ENCODE measurements at places on chromosomes 1 and 21.

DNA sequence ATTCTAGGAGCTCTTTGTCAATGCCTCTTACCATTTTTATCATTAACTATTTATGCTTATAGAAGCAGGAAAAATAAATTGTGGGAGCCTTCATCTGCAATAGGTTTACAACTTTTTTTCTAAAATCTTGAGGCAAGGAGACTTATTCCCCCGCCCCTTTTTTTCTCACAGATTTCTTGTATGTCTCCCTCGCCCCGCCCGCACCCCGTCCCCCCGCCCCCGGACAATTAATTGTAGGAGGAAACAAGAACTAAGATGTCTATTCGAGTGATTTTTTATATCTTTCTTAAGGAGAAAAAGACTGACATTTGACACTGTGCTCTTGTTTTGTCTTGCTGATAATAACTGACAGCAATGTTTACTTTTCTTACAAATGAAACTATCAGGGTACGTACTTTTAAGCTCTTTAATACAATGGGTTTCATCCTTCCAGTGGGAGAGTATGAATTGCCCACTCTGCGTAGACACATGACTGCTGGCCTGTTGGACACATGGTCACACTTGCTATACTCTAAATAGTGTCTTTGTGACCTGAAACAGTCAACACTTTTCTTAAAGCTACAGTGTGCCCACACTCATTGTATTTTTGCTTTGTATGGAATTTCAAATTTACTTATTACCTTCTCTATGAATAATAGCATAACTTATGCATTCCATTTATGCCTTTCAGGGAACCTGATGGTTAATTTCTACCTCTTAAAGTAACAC, 1.5 kb upstream of the IVNS1ABP start:
- no peak for DNase-seq

- DNase-seq, result no peak
Observed at GRCh38 chr1:53999920-54000319, 18.1 kb downstream of the LDLRAD1 start.

- no peak for DNase-seq
Observed at GRCh38 chr1:88302843-88303486, 381.1 kb upstream of the PKN2 start.

DNA sequence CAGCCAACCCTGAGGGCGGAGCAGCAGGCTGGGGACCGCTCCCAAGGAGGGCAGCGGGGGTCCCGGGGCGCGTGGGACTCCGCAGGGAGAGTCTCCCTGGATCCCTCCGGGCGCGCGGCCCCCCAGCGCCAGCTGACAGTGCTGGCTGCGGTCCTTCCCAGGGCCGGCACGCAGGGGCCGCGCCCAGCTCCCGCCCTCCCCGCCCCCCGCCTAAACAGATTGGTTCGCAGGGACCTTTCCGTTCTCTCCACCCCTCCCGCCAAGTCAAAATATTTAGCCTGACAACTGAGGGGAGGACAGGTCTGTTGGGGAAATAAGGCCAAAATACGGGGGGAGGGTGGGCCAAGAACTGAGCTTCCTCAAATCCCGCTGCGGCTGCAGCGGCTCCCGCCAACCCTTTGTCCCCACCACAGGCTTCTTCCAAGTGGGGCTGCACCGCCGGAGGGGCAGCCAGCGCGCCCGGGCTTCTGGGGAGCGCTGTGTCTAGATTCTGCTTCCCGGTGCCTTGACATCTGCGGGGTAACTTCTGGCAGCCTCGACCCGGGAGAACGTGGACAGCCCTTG, at the start of gene INSRR:
TSS of gene INSRR (minus strand) at position 159 of the 564 bp plus-strand sequence. CDS start 496 bp downstream, outside the sequence.
- no peak for DNase-seq

GRCh38 chr1:38014171-38014570, 1.6 kb downstream of the UTP11 start:
- no peak for DNase-seq

DNA sequence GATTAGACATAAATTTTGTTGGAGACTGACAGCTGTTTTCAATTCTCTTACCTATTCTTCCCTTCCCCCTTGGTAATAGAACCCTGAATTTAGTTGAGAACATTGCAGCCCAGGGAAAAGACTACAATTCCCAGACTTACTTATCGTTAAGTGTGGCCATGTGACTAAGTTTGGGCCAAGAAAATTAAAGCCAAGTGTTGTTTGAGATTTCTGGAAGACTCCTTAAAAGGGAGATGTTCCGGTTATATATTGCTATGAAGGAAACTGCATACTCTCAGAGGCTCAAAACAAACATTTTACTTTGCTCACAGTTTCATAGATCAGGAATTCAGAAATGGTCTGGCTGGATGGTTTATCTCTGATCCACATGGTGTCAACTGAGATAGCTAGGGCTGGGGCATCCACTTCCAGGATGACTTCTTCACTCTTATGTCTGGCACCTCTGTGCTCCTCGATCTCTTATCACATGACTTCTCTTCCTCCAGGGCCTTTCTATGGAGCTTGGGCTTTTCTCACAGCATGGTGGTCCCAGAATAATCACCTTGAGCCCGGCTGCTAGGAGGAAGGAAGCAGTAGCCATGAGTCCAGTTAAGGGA, 22.4 kb upstream of the CD34 start:
- DNase-seq, result no peak

DNA sequence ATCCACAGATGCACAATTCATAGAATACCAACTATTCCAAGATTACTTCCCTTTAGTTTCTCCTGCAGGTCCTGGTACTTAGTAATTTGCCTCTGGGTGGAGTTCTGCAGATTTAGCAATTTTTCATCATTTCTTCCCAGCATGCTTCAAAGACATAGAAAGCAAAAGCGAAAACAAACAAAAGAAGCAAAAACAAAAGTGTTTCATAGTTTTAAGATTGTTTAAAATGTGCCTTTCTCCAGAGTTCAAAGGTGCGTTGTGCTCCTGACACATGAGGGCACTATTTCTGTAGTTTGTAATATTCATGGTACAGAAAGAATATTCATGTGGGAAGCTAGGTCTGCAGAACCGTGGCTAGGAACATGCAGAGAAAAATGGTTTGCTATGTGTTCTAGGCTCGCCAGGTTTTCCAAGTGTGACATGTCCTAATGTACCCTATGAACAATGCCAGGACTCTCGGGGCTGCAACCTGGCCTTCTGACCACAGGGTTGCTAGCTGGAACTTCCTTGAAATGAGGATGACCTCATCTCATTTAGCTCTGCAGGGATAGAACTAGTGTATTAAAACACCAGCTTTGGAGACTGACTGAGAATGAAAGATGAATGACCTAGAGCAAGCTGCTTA, 30.0 kb upstream of the RCSD1 start:
- peak; percentile 16 for DNase-seq

- no peak for DNase-seq
Observed at GRCh38 chr1:163093579-163093978, 24.4 kb downstream of the RGS4 start.

GRCh38 chr1:206032380-206033140, 8.9 kb upstream of the CTSE start:
- no peak for DNase-seq

DNA sequence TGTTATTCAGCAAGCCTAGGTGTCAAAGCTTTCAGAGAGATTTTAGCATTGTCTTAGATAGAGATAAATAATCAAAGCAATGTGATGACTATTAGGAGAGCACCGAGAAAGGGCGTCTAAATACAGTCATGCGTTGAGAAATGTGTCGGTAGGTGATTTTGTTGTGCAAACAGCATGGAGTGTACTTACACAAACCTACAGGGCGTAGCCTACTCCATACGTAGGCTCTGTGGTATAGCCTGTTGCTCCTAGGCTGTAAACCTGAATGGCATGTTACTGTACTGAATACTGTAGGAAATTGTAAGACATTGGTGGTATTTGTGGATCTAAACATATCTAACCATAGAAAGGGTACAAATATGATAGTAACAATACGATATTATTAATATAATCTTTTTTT, 31.8 kb downstream of the KIF1B start:
- DNase-seq, result no peak

DNA sequence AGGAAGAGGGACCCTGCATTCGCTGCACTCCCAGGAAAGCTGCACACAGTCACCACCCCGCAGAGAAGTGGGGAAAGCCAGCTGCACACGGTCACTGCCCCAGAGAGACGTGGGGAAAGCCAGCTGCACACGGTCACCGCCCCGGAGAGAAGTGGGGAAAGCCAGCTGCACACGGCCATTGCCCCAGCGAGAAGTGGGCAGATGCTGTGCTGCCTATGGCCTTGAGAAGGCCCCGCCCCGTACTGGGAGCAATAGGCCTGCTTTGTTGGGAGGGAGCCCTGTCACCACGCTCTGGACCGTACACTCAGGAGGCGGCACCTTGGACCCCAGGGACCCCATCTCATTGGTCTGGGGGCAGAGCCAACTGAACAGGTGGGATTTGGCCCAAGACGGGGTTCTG, 4.3 kb upstream of the GPR153 start:
- DNase-seq, result no peak

- no peak for DNase-seq
Observed at GRCh38 chr1:42008264-42008663, 89.5 kb upstream of the HIVEP3 start.

DNA sequence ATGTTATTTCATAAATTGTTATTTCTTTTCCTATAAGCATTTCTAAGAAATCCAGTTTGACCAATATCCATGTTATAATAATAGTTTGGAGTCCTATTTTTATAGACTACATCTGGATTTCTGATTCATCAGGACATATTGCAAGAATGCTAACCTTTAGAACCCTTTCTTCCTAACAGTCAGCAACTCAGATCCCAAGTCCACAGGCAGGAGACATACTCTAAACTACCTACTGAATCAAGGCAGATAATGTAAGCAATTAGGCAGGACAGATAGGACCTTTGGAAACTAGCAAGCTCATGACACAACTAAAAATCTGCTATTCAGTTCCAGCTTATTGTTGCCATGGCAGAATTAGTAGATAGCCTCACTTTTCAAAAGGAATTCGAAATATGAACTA, 104.1 kb downstream of the DENND1B start:
- no peak for DNase-seq

DNA sequence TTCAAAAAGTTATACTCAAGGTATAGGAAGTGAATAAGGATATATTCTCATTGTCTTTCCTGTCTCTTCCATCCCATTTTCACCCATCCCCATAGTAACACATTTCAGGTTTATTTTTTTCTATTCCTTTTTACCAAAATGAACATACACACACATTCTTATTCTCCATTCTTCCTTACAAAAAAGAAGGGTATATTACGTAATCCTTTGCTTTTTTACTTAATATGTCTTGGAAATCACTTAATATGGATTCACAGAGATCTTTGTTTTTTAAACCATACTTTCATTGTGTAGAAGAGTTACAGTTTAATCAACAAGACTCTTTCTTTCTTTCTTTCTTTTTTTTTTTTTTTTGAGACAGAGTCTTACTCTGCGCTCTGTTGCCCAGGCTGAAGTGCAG, 128.2 kb upstream of the BMP8A start:
- DNase-seq, result no peak

- no peak for DNase-seq
Observed at GRCh38 chr1:210415846-210416448, 87.2 kb downstream of the HHAT start.

GRCh38 chr1:32818804-32819541, 1.5 kb downstream of the S100PBP start:
- no peak for DNase-seq

DNA sequence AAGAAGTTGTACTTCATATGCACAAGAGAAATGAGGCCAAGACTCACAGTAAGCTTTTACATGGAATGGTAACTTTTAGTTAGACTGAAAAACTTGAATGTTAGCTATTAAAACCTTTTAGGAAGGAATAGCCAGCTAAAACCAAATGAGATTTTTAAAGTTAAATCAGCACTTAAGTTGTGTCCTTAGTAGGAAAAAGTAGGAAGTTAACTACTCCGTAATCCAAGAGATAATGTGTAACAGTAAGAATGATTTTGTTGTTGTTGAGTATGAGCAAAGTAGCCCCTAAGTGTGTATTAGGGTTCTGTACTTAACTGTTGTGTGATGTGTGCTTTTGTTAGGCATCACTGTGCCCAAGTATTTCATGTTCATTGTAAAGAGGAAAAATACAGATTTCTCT, 13.2 kb downstream of the TARDBP start:
- no peak for DNase-seq

DNA sequence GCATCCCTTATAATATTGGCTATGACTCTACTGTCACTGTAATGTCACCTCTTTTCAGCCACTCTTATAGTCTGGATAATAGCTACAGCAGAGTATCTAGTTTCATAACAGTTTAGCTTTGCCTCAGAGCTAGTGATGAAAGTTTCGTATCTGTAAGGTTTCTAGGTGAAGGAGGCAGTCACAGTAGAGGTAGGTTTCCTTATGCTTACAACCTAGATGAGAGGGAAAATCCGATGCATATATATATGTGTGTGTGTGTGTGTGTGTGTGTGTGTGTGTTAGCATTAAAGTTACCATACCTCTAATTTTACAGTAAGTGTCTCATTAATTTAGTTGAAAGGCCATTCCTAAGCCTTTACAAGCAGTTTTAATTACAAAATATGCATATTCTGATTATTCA, 2.2 kb upstream of the TOR1AIP2 start:
- DNase-seq, result no peak

DNA sequence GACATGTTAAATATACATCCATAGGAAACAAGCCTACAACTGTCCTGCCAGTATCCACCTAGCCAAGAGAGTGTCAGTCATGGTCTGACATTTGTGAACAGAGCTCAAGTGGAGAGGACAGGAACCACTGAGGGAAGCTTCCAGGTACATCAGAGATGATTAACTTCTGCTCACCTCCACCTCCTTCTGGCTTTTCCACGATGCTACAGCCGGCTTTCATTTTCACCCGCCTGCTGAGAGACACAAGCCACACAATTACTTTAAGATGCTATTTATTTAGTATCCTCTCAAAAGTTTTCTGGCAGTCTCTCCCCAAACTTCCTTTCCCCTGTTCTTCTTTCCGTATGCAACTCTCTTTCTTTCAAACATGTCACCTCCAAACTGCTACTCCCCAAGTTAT, 2.1 kb downstream of the ETV3 start:
- no peak for DNase-seq

DNA sequence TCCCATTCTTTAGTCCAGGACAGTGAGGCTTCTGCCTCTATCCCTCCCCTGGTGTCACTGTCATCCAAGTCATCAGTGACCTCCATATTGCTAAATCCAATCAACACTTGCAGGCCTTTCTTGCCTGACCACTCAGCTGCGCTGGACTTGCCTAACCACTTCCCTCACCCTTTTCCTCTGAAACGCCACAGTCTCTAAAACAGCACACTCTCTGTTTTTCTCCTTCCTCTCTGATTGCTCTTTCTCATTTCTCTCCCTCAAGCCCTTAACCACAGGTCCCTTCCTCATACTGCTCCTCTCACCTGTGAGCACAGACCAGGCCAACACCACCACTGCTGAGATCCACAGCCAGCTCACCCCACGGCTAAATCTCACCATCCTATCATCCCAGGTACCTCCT, 17.5 kb downstream of the TAL1 start:
- DNase-seq, result no peak

GRCh38 chr21:14617871-14618270, 71.8 kb upstream of the SAMSN1 start:
- DNase-seq, result no peak

GRCh38 chr1:204128464-204128963, 23.3 kb downstream of the ETNK2 start:
- DNase-seq, result no peak

- no peak for DNase-seq
Observed at GRCh38 chr1:20867847-20868246, 80.7 kb upstream of the HP1BP3 start.
